ENCODE measurements at places on chromosomes 2 and 18. TPM values are rescaled to one million over a fixed set of nuclear protein-coding genes. Genes with fewer than 3 reads are reported as not detected.

SH2D6 gene
- total RNA-seq = 0.74 TPM

COPS9 gene
- total RNA-seq = 49.2 TPM

ICOS gene
- total RNA-seq = under 0.01 TPM

GALNT1 gene
- total RNA-seq = 47.7 TPM
